WTC11 (cell line): ENCODE measurements at places on chromosomes 13 and 19. TPM values are rescaled to one million over a fixed set of nuclear protein-coding genes. Genes with fewer than 3 reads are reported as not detected.

DNA sequence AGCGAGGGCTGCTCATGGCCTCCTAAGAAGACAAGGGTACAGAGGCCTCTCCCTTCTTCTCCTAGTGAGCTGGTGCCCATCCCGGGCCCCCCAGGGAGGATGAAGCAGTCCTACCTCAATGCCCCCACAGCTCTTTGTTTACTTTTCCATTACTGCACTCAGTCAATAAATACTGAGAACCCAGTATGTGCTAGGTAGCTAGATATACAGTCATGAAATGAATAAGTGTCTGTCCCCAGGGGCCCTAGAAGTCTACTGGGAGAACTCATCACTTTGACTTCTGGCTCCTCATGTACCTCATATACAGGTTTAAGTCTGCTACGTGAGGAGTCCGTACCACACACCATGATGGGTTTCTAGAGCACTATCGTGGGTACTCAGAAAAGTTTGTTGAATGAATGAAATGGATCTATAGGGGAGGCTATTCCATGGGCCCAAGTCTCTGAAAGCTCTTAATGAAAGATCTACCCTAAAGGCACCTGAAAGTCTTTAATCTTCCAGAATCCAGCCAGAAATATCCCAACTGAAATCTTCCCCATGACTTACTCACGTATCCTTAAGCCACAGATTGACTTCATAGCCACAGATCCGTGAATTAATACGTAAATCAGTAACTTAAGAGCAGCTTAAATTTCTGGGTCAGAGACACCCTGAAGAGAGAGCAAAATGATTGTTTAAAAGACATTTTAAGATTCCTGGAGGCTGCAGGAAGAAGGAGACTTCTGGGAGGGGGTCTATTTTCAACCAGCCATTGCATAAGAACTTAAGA, 51.6 kb upstream of the POMP start:
- no peak overlapping the region for H3K4me3 ChIP-seq
- no peak for DNase-seq
- no peak overlapping the region for H3K27ac ChIP-seq
- H3K4me1 ChIP-seq, result peaks cover 6% of the 10 kb centered on the region
- no peaks in the 10 kb centered on the region for H3K36me3 ChIP-seq

- no peak overlapping the region for H3K4me3 ChIP-seq
- H3K27ac ChIP-seq, result no peak overlapping the region
- no peaks in the 10 kb centered on the region for H3K27me3 ChIP-seq
Measured at GRCh38 chr13:25608181-25608580, 236.4 kb downstream of the ATP8A2 start.

GRCh38 chr19:4538601-4538954, 1.3 kb downstream of the LRG1 start:
- peaks cover 43% of the 10 kb centered on the region for H3K27me3 ChIP-seq
- peaks cover 4% of the 10 kb centered on the region; the same call in 1 of the 2 replicates for H3K4me1 ChIP-seq
- no peak overlapping the region for H3K4me3 ChIP-seq

The SOX1 gene
- total RNA-seq, result 0.15 to 0.25 TPM (median 0.18 TPM) in 3 replicates

The KIR2DL4 gene
- total RNA-seq, result not detected in 3 replicates

The NCAN gene
- 1.9 to 3.0 TPM (median 2.5 TPM) in 3 replicates for total RNA-seq
